ENCODE measurements at places on chromosomes 7 and 10.

- no peak for DNase-seq
Observed at GRCh38 chr7:3778345-3778744, 477.3 kb downstream of the SDK1 start.

DNA sequence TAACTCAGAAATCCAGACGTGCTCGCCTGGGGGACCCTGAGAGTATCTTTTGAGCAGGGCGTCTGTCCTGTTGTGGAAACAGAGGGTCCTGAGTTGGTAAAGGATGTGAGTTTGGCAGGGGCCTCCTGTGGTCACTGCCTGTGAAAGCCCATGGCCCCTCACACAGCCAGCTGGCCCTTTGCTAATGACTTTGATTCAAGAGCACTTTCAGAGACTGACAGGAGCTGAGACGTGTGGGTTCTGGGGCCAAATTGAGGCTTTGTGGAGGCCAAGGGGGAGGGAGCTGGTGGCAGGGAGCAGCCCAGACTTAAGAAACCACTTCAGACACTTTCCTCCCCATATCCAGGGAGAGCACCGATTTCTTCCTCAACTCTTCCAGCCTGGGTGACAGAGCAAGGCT is 459.4 kb upstream of the FOXK1 start:
- no peak for DNase-seq

- DNase-seq: no peak
Observed at GRCh38 chr7:124566583-124566982, 199.0 kb downstream of the GPR37 start.

- no peak for DNase-seq
Observed at GRCh38 chr10:124740369-124741280, 3.6 kb downstream of the FAM53B start.

- DNase-seq: no peak
Observed at GRCh38 chr10:44576702-44577191, 191.8 kb upstream of the CXCL12 start.

DNA sequence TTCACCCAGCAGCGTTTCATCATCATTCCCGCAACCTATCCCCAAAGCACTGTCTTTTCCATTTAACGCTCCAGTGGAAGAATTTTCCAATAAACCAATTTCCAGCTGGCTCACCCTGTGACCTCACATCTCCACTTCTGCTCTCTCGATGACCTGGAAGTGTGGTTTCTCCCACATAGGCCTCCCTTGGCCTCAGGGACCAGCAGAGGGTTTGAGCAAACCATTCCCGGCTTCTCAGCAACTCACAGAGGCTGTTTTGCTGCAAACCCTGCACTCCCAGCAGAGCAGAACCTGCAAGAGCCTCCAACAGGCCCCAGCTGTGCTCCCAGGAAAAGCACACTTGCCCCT is 523.0 kb upstream of the FOXK1 start:
- no peak for DNase-seq

DNA sequence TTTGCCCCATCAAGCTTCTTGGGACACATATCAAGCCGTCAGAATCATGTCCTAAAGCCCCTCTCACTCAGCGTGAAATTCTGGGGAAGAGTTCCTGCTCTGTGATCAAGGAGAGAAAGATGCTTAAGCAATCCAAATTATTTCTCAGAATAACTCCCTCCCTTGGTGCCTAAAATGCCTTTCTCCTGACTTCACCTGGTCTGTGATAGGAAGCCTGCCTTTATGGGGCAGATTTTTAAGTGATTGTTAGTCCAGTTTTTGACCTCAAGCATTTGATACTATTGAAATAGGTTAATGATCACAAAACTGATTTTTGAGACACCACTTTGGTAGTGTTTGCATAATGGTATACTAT is 76.4 kb upstream of the MAGI2 start:
- no peak for DNase-seq

DNA sequence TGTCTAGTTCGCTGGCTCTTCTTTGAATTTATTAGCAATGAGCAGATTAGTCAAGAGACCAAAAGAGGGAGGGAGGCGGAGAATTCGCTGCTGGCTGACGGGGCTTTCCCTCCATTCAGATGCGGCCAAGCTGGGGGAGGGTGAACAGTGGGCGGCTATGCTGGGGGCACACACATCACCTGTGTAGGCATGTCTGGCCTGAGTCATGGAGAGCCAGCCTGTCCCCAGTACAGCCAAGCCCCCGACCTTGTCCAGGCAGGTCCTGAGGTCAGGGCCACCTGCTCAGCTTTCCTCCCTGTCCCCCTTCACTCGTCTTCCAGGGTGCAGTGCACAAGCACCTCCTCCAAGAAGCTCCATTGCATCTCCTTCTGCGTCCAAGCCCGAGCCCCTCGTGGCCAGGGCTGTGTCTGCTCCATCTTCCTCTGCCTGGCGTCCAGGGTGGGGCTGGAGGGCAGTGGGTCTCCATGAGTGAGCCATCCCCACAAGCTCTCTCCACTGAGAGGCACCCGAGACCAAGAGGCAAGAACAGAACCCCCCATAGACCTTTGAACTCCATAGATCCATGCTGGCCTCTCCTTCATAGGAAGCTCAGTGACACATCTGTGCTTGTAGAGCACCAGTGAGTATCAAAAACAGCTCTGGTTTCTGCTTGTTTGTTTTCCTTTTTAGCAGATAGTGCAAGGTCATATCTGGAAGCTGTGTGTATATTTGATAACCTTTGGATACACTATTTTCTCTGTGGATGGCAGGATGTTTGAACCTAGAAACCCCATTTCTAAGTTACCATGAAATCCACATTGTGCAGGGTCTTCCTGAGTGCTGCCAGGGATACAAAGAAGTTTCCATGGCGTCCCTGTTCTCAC is 1.9 kb upstream of the DEPP1 start:
- DNase-seq: no peak

DNA sequence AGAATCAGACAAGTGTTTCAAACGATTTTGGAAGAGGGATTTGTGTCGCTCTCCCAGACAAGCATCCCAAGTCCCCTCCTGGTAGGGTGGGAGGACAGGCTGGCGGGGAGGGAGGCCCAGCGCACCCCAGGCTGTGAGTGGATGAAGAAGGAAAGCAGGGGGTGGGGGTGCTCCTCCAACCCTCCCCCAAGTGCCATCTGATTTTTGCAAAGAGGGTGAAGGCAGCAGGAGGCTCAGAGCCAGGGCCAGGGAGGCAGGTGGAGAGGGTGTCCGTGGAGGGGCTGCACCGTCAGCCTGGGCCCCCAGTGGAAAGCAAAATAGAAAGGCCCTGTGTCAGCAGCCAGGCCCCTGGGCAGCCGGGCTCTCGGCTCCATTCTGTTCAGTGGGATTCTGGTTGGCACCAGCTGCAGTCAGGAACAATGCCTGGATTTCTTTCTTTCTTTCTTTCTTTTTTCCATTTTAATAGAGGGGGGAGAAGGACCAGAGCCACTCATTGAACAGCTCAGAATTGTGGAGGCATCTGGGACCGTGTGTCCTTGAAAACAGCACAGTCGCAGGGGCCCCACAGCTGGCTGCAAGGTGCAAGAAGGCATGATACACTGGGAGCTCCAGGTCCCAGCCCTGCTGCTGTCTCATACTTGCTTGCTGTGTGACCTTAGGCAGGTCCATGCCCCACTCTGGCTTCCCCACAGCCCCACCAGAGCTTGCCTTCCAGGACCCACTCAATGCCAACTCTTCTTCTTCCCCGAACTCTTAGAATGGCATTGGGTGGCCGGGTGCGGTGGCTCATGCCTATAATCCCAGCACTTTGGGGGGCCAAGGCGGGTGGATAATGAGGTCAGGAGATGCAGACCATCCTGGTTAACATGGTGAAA is 7.1 kb upstream of the ZMIZ1 start:
- DNase-seq: no peak

GRCh38 chr7:30970594-30971094 is 6.9 kb downstream of the GHRHR start:
- no peak for DNase-seq

GRCh38 chr7:128909625-128910568 is 612 bp downstream of the KCP start:
- DNase-seq: no peak

GRCh38 chr7:55305135-55305534 is 60.0 kb upstream of the LANCL2 start:
- DNase-seq: no peak

DNA sequence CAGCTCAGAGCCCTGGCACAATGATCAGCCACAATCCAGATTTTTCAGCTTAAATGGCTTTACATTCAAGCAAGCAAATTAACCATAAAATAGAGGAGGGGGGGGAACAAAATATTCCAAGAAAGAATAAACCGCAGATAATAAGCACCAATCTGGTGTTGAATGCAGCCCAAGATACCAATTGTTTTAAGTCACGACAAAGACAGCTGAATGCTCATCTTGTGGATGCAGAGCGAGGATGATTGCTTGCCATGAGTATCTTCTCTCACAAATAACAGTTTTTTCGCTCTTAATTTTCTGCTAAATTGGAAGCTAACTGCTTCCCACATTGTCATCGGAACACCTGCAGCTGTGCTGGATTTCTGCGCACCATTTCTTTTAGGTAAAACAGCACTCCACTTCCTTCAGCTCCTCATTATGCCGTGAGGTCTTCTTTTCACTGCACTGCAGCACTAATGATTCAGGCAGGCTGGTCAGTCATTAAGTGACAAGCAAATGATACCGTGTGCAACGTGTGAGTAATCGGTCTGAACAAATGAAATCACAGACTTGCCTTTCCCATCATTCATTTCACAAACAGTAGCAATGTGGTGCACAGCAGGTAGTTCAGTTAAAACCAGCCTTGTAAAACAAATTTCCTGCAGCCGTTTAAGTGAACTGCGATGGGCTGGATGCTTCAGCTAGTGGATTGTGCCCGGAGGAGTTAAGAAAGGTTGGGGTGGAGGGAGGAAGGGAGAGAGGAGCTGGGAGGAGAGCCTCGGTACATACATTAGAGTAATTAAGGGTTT is 106.4 kb upstream of the CDCA7L start:
- DNase-seq: no peak

GRCh38 chr10:30215141-30215540 is 133.9 kb downstream of the MTPAP start:
- no peak for DNase-seq

DNA sequence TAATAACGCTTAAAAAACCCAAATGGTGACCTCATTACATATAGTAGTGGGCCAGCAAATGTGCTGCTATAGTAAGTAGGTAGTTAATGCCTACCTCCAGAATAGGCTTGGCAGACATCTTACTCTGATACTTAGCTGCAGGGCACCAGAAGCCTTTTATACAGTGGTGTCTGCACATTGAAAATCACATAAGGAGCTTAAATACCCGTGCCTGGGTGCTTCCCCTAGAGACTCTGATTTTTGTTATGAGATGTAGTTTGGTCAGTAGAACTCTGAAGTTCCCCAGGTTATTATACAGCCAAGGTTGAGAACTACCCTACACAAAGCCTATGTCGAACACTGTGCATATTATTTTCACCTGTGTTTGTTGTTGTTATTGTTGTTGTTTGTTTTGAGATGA is 47.2 kb downstream of the ANKIB1 start:
- no peak for DNase-seq

DNA sequence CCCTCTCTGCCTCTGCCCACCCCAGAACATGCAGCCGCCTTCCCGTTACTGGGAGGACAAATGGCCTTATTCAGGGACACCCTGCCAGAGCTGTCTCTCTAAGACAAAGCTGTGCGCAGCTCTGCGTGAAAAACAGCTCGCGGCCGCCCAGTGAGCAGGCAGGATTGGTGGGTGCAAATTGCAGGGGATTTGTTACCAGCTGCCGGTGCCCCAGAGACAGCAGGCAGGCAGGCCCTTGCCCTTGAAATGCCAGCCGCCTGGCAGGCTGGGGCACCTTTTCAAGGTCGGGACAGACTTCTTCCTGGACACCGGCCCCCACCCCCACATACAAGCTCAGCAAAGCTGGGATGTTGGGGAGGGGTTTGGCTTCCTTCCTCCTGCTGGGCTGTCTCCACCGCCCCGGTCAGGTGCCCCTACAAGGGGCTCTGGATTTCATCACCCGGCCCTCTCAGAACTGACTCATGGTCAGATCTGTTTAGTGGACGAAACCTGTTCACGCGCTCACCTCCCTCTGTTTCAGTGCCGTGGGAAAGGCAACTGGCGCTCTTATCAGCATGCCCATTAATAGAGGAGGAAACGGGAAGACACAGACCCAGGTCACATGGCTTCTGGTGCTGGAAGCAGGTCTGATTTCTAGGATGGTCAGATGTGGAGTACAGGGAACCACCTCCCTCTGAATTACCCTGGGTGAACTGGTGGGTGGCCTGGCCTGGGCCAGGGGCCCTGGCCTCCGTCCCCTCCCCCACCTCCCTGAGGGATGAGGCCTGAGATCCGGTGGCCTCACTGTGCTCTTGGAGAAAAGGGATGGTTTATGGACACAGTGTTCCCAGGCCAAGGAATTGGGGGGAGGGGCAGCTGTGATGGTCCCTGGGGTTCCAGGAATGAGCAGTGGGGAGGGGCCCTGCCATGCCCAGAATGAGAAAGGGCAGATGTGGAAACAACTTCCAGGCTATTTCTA is 123.9 kb upstream of the PPIF start:
- no peak for DNase-seq

DNA sequence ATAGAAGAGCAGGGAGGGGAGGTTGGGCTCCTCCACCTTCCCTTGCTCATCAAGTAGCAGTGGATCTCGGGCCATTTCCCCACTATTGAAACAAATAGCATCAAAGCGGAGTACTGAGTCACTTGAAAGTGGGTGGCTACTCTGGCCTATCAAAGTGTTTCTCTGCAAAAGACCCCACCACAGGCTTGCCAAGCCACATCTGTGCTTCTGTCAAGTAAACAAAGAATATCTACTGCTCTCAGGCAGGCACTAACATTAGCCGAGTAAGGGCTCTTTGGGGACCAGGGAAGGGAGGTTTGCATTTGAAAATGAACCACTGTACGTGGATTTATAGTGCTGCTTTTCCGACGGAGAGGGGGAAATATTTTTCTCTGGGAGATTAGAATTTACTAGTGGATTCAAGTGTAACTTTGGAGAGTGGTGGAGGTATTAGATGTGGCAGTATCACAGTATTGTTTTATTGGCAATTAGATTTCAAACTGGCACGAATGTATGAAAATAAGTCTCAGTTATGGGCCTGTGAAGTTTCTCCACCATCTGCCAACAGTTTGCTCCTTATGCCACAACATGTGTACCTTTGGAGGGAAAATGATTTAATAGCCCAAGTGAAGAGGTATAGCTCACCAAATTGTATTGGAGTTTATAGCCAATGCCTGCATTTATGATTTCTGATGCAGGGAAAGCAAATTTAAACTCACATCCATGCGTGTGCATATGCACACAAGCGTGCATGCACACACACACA is 97.5 kb downstream of the RPS24 start:
- DNase-seq: no peak
